Activated T-helper 17 cell treated with anti-CD3 and anti-CD28 coated beads, Interleukin-2, amount 50 U/mL, for 72 hours (primary cell): ENCODE measurements at places on chromosomes 2 and 18.

DNA sequence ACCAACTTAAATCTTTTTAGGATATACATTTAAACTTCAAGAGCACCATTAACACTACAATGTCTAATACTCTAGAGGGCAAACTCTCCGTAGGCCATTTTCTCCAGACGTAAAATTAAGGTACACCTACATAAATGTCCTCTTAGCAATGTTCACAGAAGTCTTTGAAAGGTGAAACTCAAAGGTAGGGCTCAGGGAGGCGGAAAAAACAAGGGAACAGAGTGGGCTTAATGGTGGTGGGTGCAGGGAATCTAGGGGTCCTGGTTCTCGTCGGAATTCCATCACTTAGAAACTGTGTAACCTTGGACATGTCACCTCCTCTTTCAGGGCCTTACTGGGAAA, 668 bp downstream of the NFU1 start:
- no peaks in the 10 kb centered on the region for H3K27me3 ChIP-seq
- no peaks in the 10 kb centered on the region for H3K36me3 ChIP-seq
- peak overlapping the region; percentile 91 for H3K27ac ChIP-seq

DNA sequence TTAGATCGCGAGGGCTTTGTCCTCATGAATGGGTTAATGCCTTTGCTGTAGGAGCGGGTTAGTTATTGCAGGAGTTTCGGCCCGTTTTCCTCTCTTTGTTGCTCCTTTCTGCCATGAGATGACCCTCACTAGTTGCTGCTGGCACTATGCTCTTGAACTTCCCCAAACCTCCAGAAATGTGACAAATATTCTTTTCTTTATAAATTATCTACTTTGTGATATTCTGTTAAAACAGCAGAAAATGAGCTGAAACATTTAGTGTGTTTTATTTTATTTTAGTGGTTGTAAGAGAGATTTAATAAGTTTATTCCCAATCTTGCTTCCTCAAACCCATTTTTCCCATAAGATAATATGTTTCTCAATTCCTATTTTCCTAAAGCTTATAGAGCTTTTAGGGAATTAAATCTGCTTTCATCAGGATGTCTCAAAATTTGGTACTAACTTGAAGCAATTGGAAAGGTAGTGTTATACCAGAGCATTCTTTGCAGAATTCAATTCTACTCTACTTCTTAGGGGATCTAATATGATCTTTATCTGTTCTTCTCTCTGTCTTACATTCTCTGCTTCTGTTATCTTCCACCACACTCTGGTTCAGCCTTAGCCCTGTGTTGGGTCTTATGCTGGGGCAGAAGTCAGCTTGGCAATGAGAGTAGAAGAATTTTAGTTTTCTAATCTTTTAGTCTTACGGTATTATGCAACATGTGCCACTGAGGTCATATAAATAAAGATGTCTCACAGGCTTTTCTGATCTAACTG, 23.1 kb downstream of the DDX1 start:
- ATAC-seq, result no peak
- peaks cover 5% of the 10 kb centered on the region for H3K4me1 ChIP-seq
- H3K36me3 ChIP-seq, result peaks cover 65% of the 10 kb centered on the region
- H3K27ac ChIP-seq, result no peak overlapping the region
- no peaks in the 10 kb centered on the region for H3K27me3 ChIP-seq

GRCh38 chr2:181411105-181411849, 45.9 kb upstream of the ITGA4 start:
- H3K27me3 ChIP-seq, result no peaks in the 10 kb centered on the region
- no peak overlapping the region for H3K4me3 ChIP-seq
- ATAC-seq, result no peak
- H3K36me3 ChIP-seq, result no peaks in the 10 kb centered on the region

DNA sequence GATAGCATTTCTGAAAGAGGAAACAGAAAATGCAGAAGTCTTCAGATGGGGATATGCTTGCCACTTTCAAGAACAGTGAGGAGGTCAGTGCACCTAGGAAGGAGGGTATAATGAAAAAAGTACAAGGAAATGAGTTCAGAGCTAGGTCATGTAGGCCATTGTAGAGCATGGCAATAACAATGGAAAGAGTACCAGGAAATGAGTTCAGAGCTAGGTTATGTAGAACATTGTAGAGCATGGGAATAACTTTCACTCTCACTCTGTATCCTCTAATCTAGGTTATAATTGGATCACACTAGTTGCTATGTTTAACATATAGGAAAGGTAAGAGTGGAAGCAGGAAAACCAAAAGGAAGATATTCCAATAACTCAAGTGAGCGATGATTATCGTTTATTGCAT, 12.3 kb downstream of the SCG2 start:
- H3K36me3 ChIP-seq, result no peaks in the 10 kb centered on the region
- H3K4me1 ChIP-seq, result no peaks in the 10 kb centered on the region
- H3K27ac ChIP-seq, result no peak overlapping the region
- no peak overlapping the region for H3K4me3 ChIP-seq

GRCh38 chr2:239762106-239762505, 263.0 kb downstream of the NDUFA10 start:
- no peak for ATAC-seq
- no peaks in the 10 kb centered on the region for H3K4me1 ChIP-seq
- H3K36me3 ChIP-seq, result no peaks in the 10 kb centered on the region
- no peak overlapping the region for H3K4me3 ChIP-seq

- no peaks in the 10 kb centered on the region for H3K36me3 ChIP-seq
- H3K27me3 ChIP-seq, result peaks cover 28% of the 10 kb centered on the region
- no peak overlapping the region for H3K27ac ChIP-seq
- no peak overlapping the region for H3K4me3 ChIP-seq
- no peak for ATAC-seq
Measured at GRCh38 chr2:234628953-234629352, 132.1 kb upstream of the ARL4C start.

GRCh38 chr2:144438801-144439631, 80.9 kb downstream of the ZEB2 start:
- H3K36me3 ChIP-seq, result no peaks in the 10 kb centered on the region
- no peak overlapping the region for H3K27ac ChIP-seq
- H3K4me3 ChIP-seq, result no peak overlapping the region
- H3K27me3 ChIP-seq, result no peaks in the 10 kb centered on the region
- no peak for ATAC-seq

DNA sequence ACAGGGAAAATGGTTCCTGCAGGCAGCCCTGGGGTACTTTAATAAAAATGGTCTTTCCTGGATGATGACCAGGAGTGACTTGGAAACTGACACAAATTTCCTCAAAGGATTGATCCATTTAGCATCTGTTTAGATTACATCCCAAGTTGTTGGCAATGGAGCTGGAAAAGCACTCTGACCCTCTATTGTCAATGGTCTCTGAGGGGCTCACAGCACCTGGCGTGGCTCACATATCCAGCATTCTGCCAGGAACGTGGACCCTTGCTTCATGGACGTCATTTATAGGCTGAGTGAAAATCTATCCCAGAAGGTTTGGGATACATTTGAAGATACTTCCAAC, 43.8 kb downstream of the SERTAD2 start:
- H3K36me3 ChIP-seq, result no peaks in the 10 kb centered on the region
- peak overlapping the region; percentile 61 for H3K4me3 ChIP-seq
- H3K27ac ChIP-seq, result peak overlapping the region; percentile 28
- peaks cover 19% of the 10 kb centered on the region for H3K4me1 ChIP-seq
- H3K27me3 ChIP-seq, result no peaks in the 10 kb centered on the region

DNA sequence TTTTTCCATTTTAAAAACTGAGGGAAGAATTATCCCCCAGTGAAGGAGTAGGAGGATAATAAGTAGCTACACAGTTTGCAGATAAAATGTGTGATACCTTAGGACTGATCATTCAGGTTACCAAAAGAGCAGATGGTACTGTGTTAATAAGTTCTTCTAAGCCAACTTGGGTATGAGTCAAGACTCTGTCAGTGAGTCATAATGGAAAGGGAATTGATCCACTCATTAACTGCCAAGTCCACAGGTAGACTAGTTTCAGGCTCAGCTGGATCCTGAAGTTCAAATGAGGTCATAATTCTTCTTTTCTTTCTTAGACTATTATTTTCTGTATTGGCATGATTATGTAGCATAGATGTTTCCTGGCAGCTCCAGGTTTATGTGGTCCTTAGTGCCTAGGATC, 142.4 kb upstream of the ALPP start:
- H3K4me3 ChIP-seq, result no peak overlapping the region
- peaks cover 35% of the 10 kb centered on the region for H3K36me3 ChIP-seq
- H3K27me3 ChIP-seq, result no peaks in the 10 kb centered on the region
- peaks cover 31% of the 10 kb centered on the region for H3K4me1 ChIP-seq
- ATAC-seq, result peak; percentile 78

DNA sequence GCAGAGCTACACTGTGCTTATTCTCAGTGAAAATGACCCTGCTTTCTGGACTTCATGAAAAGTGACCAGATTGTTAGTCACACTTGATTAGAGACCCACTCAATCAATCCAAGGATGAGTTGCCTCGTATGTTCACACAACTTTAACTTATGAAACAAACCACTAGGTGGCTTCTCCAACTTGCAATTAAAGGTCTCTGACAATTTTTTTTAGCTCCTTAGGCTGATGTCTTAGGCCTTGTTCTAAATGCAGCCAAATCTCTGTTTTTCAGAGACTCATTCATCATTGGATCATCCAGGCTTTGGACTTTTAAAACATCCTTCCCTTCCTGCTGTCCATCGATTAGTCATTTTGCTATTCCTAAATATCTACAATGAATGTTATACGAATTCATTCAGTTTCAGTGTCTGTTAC, 63.4 kb downstream of the MREG start:
- ATAC-seq, result peak; percentile 70
- no peaks in the 10 kb centered on the region for H3K27me3 ChIP-seq
- no peak overlapping the region for H3K27ac ChIP-seq
- no peak overlapping the region for H3K4me3 ChIP-seq
- H3K4me1 ChIP-seq, result peaks cover 9% of the 10 kb centered on the region
- peaks cover 22% of the 10 kb centered on the region for H3K36me3 ChIP-seq
